ENCODE measurements at places on chromosomes 11 and 22.
A peak's percentile ranks its signal among the peaks of the same experiment; 100 is the strongest.

DNA sequence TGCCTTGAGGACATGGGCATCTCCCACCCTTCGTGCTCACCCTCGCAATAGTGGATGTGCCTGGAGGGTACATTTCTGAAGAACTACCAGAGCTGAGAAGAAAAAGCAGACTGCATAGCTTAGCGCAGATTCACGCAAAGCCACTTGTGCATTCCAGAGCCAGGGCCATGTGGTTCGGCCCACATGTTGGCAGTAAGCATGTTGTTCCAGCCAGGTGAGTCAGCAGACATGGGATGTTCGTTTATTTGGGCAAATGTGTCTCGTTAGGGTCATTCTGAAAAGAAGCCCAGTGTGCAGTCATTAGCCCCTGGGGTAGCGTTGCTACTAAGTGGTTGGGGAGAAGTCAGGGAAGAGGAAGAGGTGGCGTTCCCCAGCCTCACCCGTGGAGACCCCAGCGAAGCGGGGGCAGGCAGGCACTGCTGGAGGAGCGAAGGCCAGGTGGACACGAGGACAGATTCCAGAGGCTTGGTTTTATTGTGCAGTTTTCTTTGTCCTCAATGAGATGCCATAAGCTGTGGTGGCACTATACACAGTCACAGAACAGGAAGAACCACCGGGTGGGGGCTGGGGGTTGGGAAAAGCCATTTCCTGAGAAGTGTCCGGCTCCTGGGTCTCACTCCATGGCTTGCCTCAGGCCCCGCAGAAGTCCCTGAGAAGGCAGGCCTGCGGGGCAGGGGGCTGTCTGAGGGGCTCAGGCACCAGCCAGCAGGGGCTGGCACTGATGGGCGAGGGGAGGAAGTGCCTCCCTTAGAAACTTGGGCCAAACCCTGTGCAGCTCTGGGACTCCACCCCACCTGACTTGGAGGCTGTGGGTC lies 5.0 kb downstream of the THY1 start:
- DNase-seq: no peak

GRCh38 chr11:130164221-130164570 lies 4.6 kb downstream of the ST14 start:
- no peak for DNase-seq

- DNase-seq: no peak
Measured at GRCh38 chr11:119989159-119989821, 148.6 kb downstream of the TRIM29 start.

GRCh38 chr22:19086896-19087295 lies 35.3 kb downstream of the DGCR2 start:
- DNase-seq: no peak

DNA sequence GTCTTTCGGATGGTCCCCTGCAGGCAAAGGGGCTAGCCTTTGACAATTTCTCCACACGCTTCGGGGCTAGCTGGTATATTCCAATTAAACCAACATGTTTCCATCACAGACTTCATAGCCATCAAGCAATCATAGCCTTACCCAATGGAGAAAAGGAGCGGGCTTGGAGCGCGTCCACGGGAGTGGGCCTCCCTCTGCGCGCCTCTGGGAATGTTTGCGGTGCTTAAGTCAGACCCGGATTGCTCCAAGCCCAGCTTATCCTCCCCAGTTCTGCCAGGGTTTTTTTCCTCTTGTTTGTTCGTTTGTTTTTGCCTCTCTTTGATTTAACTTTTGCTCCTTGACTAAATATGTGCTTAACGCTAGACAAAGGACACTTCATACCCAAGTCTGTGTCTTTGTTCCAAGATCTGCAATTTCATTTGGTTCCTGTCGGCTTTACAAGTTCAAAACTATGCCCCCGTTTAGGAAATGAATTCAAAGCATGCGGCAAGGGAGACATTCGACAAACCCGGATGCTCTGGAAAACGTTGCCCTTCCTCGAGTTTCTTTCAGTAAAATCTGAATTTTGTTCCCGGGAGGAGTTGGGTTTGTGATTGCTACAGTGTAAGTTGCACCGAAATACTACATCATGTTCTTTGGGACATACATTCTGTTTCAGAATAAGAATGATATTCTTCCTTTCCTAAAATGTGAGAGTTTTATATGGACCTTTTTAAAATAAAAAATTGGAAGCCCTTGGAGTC lies 1.0 kb upstream of the GLB1L2 start:
- DNase-seq: no peak

GRCh38 chr11:29263971-29264682 lies 752.7 kb downstream of the KCNA4 start:
- DNase-seq: no peak

DNA sequence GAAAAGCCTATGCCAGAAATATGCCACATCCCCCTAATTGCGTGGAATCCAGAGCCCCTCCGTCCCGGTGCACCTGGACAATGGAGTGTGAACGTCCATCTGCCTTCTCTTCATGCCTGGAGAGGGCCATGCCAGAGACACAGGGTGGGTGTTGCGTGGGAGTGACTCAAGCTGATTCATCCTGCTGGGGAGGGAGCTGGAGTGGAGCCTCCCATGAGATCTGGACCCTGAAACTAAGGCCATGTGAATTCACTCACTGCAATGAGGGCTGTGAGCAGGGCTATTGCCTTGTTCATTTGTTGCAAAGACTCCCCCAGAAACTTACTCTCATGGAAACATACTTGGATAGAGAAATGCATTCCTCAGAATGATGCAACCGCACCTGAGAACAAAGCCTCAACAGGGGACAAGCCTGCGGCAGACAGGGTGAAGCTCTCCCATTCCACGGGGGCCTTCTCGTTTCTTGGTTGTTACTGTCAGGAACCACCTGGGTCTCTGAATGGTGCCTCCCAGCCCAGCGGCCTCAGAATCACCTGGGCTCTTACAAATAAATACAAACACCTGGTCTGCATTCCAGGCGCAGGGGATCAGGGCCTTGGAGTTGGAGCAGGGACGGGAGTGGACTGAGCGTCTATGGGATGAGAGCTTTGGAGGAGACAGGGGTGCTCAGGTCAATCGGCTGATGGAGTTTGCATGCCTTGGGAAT lies 1031.2 kb downstream of the BRD1 start:
- DNase-seq: no peak

DNA sequence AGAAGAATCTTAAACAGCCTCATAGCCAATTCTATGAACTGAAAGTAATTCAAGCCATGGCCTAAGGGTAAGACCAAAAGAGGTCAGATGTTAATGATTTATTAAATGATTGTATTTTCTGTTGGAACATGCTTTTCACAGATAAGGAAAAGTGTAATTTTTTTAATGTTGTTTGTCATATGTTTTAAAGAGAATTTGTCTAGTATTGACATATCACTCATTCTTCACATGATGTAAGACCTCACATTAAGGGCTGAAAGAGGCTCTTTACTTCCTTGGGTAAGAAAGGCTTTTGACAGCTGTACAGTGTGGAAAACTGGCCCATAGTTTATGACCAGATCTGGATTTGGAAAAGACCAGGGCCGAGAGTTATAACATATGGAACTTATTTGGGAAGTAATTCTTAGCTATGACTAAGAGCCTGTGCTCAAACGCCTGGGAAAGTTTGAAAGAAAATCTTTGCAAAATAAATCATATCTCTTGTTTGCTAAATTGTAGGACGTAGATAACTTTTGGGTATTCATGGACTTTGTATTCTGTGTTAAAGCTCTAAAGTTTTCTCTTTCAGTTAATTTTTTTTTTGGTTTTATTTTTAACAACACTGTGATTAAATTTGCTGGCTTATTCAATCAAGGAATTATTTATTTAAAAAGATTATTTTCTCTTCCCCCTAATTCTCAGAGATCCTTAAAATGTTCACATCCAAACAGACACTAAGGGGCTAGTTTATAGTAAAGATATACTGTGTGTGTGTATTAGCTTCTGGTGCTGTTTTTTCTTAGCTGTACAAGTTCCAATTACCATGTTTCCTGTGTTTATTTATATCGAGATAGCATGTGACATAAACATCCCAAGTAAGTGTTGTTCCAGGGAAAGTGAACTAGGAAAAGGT lies 162.2 kb downstream of the ARHGAP42 start:
- DNase-seq: peak; percentile 81

DNA sequence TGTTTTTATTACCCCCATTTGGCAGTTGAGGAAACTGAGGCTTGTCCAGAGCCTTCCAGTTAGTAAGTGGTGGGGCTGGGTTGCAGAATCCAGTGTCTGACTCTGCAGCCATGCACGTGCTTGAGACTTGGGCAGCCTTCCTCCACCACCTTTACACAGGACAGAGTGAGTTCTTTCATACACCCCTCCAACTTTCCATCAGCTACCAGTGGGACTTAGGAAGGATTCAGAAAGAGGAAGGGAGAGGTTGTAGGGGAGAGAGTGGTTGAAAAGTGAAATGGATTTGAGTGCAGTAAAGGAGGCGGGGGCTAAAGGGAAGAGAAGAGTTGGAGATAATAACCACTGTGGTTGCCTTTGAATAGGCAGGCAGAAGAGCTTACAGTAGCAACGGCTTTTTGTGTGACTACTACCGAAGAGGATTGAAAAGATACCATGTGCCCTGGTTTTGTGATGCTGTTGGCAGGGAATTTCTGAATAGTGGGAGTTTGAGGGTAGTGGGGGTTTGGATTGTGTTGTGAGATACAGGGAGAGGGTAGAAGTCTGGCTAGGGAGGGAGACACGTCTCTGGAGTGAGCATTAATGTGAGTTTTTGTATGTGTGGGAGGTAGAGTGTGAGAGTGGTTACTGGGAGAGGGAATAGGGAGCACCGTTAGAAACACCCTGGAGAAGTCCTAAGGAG lies 1.7 kb downstream of the UVRAG start:
- no peak for DNase-seq

GRCh38 chr11:75467311-75467710 lies 34.3 kb upstream of the KLHL35 start:
- no peak for DNase-seq

GRCh38 chr11:27409049-27409448 lies 46.0 kb upstream of the CCDC34 start:
- no peak for DNase-seq

GRCh38 chr11:59555601-59556114 lies 44.3 kb downstream of the OR4D9 start:
- DNase-seq: no peak

DNA sequence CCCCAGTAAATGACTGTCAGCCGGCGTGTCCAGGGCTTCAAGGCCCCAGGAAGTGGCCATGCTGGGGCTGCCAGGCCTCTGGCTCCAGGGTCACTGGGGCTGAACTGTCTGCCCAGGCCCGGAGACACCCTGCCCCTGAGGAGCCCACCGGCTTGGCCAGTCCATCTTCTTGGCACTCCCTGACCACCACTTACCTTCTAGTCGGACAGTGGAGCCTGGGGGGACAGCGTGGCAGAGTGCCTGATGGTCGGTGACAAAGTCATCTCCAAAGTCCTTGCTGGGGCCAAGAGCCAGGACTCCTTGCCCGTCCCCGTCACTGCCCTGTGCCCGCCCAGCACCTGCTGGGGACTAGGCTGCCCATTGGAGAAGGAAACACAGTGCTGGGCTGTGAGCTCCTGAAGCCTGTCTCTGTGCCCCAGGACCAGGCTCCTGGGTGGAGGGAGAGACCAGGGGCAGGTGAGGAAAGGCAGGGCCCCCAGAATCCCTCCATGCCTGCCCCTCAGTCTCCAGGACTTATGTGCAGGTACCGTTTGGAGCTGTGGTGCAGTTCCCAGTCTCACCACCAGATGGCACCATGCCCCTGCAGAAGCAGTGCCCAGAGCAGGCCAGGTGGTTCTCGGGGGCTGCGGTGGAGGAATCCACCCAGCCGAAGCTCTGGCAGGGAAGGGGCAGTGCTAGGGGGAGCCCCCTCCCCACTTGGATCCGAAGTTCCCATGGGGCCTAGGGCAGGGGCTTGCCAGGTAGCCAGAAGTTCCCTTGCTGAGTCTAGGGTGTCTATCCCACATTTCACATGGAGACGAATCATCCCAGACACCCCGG lies 6.0 kb upstream of the CCDC188 start:
- DNase-seq: no peak

DNA sequence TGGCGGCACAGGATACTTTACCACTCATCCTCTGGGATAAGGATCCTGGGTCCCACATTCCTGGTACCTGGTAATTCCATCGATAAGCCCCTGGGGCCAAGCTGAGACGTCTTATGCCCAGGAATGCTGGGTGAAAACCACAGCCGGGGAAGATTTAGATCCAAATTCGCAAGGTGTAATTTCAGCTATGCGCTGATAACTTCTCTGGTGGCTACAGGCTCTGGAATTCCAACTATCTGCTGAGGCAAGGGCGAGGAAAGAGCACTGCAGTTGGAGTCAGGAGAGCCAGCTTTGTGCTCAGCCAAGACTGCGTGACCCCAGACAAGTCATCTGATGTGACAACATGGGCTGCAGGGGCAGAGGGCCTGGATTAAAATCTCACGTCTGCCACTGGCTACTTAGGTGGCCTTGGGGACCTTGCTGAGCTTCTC lies 9.9 kb upstream of the MYEOV start:
- DNase-seq: no peak

DNA sequence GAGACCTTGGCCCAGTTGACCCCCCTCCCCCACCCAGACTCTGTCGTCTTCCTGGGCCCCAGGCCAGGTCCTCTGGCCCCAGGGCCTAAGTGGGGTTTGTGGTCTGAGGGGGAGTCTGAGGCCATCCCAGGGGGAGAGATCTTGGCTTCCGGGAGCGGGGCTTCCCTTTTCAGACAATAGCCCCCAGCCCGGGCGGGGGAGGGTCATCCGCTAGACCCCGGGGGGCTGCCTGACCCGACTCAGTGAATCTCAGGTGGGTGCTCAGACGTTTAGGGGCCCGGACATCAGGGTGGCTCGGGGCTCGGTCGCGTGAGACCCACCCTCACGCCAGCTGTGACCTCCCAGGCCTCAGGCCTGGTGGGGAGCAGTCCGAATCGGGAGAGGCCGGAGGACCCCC lies 609 bp downstream of the MAPK11 start:
- no peak for DNase-seq

- DNase-seq: no peak
Measured at GRCh38 chr22:30777587-30777986, 82.9 kb downstream of the OSBP2 start.

DNA sequence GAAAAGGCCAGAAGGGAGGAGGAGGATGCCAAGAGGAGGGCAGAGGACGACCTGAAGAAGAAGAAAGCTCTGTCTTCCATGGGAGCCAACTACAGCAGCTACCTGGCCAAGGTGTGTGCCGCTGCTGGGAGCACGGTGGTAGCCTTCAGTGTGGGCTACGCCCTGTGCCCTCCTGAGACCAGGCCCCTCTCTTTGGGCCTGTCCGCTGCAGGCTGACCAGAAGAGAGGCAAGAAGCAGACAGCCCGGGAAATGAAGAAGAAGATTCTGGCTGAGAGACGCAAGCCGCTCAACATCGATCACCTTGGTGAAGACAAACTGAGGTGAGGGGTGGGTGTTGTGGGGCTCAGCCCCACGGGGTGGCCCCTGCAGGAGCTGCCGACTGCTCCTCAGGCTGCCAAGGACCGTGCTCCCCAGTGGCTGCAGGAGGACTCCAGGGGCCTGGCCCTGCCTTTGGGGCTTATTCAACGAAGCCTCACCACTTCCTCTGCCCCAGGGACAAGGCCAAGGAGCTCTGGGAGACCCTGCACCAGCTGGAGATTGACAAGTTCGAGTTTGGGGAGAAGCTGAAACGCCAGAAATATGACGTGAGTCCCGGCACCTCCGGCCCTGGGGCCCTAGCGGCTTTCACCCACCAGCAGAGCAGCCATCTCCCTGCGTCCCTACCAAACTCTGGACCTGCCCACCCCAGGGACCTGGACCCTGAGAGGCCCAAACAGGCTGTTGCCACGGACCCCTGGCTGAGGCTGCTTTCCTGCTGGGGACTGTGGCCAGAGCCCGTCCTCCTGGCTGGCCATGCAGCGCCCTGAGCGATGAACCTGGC lies 12.6 kb upstream of the MRPL23 start:
- DNase-seq: no peak
